ENCODE measurements at places on chromosomes 2 and 18.

DNA sequence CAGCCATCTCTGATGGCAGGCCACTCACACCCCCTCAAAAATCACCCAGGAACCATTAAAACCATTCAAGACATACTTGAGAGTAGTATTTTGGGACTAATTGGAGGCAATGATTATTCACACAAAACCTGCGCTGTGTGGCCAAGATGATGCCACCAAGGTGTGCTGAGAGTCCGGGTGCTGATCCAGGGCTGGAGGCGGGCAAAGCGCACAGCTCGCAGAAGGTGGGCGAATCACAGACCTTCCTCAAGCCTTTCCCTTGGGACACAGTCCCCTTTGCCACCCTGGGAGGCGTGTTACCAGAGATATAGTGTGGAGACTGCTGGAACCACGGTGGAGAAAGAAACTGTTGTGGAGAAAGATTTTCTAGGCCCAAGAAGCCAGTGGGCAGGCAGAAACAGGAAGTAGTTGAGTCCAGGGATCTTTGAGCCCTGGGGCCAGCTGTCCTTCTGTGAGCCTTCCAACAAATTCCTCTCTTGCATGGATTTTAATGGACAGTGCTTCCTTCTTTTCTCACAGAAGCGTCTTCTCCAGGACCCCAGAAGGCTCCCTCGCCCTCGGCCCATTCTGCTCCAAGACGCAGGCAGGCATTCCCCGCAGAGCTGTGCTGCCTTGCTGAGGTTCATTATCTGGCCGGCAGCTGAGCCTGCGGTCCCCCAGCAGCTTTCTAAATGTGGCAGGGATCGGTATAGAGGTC is 8.0 kb downstream of the COPS9 start:
- DNase-seq = no peak

- no peak for DNase-seq
Measured at GRCh38 chr18:73381699-73382036, 513.9 kb upstream of the NETO1 start.

DNA sequence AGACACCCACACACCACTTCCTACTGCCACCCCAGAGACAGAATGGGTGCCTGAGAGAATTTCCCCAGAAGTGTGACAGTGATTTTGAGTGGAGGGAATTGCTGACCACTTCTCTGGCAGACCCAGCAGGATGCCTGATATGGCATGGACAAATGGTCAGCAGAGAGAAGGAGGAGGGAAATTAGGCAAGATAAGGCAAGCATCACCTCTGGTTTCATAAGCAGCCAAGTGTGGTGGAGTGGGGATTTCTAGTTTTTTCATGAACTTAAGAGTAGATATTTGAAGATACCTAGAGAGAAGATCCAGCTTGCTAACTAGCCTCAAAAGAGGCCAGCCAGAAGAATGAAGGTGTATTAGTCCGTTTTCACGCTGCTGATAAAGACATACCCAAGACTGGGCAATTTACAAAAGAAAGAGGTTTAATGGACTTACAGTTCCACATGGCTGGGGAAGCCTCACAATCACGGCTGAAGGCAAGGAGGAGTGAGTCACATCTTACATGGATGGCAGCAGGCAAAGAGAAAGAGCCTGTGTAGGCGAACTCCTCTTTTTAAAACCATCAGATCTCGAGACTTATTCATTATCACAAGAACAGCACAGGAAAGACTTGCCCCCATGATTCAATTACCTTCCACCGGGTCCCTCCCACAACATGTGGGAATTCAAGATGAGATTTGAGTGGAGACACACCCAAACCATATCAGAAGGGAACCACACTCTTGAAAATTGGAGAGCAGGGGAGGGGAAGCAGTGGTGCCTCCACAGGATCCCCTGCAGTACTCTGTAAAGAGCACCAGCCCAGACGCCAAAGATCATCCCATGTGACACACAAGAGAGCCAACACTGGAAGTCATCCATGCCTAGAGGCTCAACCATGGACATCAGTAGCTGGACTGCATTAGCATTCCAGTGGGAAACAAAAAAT is 64.2 kb downstream of the RBM43 start:
- DNase-seq = no peak

GRCh38 chr18:76824145-76824676 is 1.9 kb downstream of the ZNF236 start:
- no peak for DNase-seq

- peak; percentile 63 for DNase-seq
Measured at GRCh38 chr2:145845207-145845894, 1325.4 kb upstream of the ZEB2 start.

DNA sequence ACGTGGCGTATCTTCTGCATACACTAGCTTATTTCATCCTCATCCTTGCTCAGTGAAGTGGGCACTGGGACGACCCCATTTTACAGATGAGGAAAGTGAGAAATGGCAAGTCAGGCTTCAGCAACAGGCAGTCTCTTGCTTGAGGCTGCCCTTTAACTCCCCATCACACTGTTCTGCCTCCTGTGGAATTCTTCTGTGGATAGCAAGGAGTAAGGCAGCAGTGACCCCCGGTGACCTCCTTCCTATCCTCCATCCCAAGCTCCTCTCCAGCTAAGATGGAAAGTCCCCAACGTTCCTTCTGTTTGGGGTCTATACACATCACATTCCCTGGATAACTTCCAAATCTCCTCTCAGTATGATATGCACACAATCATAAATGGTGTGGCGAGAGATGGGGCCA is 10.5 kb downstream of the ANKRD29 start:
- no peak for DNase-seq

DNA sequence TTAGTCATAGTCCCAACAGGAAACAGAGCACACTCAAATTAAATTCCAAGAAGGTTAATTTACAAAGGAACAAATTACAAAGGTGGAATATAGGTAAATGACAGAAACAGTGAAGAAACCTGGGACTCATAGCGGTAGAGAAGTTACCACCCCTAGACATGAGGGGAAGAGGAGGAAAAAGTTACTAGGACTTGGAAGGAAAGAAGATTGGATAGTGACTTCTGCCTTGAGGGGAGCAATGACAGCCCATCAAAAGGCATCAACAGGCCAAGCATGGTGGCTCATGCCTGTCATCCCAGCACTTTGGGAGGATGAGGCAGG is 2.4 kb upstream of the PDE11A start:
- DNase-seq = no peak

- DNase-seq = no peak
Measured at GRCh38 chr18:36450264-36450663, 152.8 kb downstream of the FHOD3 start.

DNA sequence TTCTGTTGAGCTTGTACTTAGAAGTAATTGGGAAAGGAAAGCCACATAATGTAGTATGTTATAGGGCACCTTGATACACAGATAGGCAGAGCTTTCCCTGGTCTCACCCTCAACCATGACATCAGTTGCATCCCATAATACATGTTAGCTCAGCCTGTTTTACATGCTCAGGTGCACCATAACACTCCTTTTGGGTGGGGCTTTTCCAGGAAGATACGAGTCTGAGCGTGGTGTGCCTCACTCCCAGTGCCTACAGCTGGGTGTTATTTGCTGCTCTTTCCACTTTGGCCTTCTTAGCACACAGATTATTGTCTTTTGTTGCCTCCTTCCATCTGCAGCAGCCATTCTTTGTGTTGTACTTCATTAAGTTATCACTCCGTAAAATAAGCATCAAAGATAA is 11.9 kb downstream of the TTC39C start:
- DNase-seq = no peak

DNA sequence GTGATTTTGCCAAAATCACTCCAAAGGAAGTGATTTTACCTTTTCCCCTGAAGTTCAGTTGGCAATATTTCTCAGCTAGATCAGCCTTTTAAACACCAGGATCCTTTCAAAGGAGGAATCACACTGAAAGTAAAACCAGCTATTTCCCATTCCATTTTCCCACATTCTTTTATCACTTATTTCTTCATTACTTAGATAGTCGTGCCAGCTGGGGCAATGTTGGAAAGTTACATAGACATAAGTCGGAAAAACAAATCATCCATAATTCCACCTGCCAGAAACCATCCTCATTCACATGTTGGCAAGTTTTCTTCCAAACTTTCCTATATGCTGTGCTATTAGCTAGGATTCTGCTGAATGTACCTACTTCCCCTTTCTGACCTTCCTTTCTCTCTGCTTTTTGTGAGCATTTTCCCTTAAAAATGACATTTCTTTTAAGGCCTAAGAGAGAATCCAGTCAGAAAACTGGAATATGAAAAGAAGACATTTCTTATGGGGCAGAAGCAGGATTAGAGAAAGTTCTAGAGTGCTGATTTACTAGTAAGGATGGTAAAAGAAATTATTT is 170.0 kb upstream of the STK17B start:
- DNase-seq = no peak

GRCh38 chr2:53508667-53509066 is 258.9 kb upstream of the CHAC2 start:
- peak; percentile 2 for DNase-seq

GRCh38 chr2:78521938-78522337 is 503.6 kb upstream of the REG3G start:
- no peak for DNase-seq

- DNase-seq = no peak
Measured at GRCh38 chr2:177547122-177547521, 154.5 kb downstream of the AGPS start.

GRCh38 chr2:217906798-217907197 is 96.0 kb downstream of the TNS1 start:
- DNase-seq = no peak

DNA sequence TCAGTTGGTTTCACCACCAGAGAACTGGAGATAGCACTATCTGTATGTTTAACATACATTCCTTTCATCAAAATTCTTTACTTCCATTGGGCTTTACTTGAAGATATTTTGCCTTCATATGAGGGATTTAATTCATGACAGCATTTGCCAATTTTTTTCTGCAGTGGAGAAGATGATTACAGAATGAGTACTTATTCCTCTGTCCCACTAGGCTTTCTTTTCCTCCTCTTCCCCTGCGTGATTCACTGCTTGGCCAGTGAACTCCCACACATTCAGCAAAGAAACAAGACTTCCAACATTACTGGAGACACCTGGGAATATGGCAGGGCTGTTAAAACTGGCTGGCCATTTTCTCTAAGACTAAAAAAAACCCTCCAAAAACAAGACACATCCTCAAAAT is 425.8 kb upstream of the KCNH7 start:
- DNase-seq = peak; percentile 44

GRCh38 chr2:214310319-214310718 is 100.5 kb upstream of the VWC2L start:
- DNase-seq = peak; percentile 12

GRCh38 chr2:111161971-111162370 is 41.3 kb downstream of the BCL2L11 start:
- no peak for DNase-seq

- peak; percentile 58 for DNase-seq
Measured at GRCh38 chr18:28124131-28125029, 52.5 kb downstream of the CDH2 start.

- peak; percentile 12 for DNase-seq
Measured at GRCh38 chr2:70188460-70188859, 2.4 kb downstream of the C2orf42 start.

- peak; percentile 47 for DNase-seq
Measured at GRCh38 chr2:100882645-100883613, 63.0 kb downstream of the NPAS2 start.

Measured in choroid plexus epithelial cell (primary cell).